ENCODE measurements at places on chromosomes 5 and 9.

DNA sequence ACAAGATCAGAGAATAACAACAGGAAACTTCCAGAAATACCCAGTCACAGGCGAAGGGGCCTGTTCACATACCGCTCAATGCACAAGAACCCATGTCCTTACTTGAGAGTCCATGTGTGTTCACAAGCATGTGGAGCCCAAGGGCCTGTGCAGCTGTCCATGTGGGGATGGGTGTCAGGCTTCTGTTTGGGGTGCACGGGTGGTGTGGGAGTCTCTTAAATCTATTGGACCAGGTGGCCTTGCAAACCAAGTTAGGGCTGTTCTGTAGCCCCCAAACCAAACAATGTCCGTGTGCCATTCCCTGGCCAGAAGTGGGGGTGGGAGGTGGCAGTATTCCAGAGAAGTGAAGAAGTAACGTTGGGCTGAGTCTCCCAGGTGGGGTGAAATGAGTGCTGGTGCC is 222.3 kb downstream of the PBX3 start:
- DNase-seq = no peak

GRCh38 chr5:16552666-16553343 is 64.0 kb downstream of the RETREG1 start:
- DNase-seq = no peak

DNA sequence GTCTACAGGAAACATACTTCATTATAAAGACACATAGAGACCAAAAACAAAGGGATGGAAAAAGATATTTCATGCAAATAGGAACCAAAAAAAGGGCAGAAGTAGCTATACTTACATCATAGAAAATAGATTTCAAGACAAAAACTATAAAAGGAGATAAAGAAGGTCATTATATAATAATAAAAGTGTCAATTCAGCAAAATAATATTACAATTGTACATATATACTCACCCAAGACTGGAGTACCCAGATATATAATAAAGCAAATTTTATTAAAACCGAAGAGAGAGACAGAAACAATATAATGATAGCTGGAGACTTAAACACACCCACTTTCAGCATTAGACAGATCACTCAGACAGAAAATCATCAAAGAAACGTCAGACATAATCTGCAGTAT is 546.3 kb downstream of the PRDM9 start:
- DNase-seq = no peak

- DNase-seq = no peak
These were observed 102.2 kb downstream of the PCSK5 start for GRCh38 chr9:75992482-75993206.

DNA sequence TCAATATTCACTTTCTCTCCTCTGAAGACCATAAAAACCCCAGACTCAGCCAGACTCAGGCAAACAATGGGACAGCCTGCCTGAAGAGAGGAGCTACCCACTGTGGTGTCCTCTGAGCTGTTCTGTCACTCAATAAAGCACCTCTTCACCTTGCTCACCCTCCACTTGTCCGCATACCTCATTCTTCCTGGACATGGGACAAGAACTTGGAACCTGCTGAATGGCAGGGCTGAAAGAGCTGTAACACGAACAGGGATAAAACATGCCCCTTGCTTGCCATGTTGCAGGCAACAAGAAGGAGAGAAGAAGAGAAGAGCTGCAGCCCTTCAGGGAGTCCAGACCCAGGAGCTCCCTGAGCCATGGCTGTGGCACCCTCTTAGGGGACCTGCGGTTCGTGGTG is 86.8 kb upstream of the SEMA6A start:
- DNase-seq = no peak

DNA sequence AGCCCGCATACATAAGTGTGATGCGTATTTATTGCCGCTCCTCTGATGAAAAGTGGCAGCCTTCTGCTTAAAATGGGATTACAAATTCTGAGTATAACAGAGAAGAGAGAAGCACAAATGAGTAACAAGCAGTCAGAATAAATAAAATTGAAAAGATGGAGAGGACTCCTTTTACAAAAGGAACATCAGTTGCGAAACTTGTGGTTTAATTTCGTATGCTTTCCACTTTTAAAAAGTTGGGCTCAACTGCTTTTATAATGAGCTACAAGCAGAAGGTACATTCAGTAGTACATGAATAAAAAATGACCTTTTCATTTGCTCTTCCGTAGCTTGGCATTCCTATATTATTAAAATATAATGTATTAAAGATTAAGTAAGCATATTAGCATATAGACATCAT is 320.0 kb downstream of the FBXL17 start:
- no peak for DNase-seq

- no peak for DNase-seq
These were observed 72.0 kb downstream of the SEMA6A start for GRCh38 chr5:116502616-116503015.

DNA sequence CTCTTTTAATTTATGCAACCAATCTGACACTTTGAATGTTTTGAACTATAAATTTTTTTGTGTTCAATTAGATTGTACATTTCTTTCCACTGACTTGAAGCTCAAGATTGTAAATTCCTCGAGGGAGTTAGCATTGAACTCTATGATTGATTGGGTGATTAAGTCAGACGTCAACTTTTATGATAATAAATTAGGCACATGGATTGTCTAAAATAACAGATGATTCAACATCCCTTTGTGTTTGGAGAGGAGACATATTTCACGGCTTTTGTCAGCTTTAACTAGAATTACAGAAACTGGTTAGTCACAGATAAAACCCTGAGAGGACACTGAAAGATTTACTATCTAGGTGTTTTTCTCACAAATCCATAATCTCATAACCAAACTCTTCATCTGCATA is 32.7 kb upstream of the TXNDC8 start:
- no peak for DNase-seq

- DNase-seq = no peak
These were observed 241.4 kb downstream of the ARHGAP26 start for GRCh38 chr5:143011585-143011984.

DNA sequence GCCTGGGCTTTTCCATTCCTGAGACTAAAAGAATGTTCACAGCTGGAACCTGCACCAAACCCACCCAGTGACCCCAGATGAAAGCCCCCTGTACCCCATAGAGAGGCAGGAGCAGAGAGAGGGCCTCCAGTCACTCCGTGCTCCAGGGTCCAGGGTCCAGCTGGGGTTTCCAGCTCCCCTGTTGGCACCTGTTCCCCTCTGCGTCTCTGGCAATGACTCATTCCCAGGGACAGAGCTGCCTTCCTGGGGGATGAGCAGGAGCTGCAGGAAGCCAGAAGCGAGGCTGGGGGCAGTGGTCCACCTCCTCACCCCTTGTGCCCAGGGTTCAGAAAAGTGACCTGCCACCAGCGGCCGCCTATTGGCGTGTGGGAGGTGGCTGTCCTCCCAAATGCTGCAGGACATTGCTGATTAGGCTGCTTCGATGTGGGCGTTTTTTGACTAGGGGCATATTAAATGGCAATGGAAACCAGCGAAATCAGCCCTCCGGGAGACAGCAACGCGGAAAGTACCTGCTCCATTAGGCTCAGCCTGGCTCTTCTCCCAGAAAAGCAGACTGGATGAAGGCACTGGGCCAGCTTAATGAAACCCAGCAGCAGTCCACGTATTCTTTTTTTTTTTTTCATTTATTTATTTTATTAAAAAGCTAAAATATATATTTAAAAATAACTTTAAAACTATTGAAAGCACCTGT is 97.4 kb downstream of the DAP start:
- no peak for DNase-seq

- no peak for DNase-seq
These were observed 113.3 kb upstream of the RAD23B start for GRCh38 chr9:107169796-107170195.

- no peak for DNase-seq
These were observed 92.4 kb downstream of the ARHGAP26 start for GRCh38 chr5:142862594-142862993.

DNA sequence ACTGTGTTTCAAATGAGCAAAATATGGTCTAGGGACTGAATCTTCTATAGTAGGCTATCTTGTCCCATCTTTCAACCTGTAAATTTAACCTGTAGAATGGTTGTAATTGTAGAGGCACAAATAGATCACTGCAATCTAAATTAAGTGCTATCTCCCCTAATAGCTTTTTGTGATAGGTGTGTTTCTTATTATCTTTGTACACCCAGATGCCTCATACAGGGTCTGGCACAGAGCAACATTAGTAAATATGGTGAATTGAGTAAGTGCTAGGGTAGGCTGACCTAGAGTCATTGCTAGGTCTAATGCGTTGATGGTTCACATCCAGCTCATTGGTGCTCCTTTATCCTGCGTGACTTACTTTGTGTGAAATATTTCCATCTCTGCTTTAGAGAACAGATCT is 100.6 kb downstream of the PBX3 start:
- DNase-seq = no peak

DNA sequence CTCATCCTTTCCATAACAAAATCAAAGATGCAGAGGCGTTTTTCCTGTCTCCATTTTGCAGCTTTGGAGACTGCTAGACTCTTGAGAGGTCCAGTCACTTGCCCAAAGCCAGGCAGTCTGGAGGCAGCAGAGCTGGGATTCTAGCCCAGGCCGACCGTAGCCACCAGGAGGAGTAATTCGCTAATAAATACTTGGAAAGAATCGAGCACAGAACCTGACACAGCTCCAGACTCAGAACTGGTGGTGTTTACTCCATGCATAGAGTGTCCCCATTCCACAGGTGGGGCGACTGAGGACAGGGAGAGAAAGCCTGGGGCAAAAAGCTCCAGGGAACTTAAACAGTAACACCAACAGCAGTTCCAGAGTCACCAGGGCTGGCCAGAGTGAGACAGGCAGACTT is 10.7 kb upstream of the CERCAM start:
- DNase-seq = no peak

- no peak for DNase-seq
These were observed 235.0 kb downstream of the ISL1 start for GRCh38 chr5:51618234-51618633.

GRCh38 chr9:95055334-95055850 is 262.1 kb downstream of the FANCC start:
- no peak for DNase-seq

DNA sequence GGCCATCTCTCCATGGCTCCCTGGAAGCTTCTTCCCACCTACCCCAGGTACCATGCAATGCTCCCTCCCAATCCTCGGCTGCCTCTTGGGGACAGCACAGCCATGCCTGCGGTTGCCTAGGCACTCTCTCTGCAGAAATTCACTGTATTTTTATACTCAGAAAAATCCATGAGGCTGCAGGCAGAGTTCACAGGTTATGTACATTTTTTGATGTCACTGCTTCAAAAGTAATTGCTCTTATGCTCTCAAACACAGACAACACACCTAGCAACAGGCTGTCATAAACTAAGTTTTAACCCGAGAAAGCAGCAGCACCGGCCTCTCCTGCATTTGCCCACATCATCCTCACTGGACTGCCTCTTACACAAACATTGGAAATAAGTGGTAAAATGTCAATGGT is 102.4 kb downstream of the AK8 start:
- no peak for DNase-seq

DNA sequence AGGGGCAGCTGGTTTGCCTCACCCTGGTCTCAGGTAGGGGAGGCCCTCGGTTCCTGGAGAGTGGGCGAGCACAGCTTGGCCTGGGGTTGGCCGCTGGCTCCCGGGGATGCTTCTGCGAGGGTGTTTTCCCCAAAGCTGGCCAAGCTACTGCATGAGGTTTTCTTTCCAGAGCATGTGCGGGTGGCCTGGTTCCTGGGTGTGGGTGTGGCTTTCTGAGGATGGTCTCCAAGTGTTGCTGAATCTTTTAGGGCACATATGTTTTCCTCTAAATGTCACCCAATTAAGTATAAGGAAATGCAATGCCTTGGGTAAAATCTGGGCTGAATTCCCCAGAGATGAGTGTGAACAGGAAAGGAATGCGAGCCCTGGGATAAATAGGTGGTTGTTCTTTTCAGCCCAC is 115.8 kb upstream of the ICE1 start:
- DNase-seq = no peak

- DNase-seq = no peak
These were observed 5.3 kb downstream of the KLF4 start for GRCh38 chr9:107484117-107484723.

- DNase-seq = no peak
These were observed 47.6 kb upstream of the PPP1R2B start for GRCh38 chr5:156802501-156802900.

- DNase-seq = no peak
These were observed 4.0 kb upstream of the GPSM1 start for GRCh38 chr9:136323371-136323789.

- DNase-seq = no peak
These were observed 47.9 kb upstream of the CHSY3 start for GRCh38 chr5:129856325-129856724.

DNA sequence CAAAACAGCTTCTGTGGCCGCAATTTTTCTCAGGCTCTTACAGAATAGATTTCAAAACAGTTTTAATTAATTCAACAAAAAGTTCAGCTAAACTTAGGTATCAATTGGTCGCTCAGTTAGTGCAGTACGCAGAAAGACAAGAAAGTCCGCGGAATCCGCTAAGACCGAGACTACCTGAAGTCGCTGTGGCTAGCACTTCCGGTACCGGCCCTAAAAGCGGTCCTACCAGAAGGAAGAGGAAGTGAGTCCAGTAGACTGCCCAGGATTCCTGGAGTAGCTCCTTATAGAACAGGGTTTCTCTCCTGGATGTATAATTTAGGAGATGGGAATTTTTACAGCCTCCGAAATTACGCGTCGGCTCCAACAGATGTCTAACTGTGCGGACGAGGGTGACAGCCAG is 16.6 kb upstream of the PCDHB2 start:
- DNase-seq = no peak

DNA sequence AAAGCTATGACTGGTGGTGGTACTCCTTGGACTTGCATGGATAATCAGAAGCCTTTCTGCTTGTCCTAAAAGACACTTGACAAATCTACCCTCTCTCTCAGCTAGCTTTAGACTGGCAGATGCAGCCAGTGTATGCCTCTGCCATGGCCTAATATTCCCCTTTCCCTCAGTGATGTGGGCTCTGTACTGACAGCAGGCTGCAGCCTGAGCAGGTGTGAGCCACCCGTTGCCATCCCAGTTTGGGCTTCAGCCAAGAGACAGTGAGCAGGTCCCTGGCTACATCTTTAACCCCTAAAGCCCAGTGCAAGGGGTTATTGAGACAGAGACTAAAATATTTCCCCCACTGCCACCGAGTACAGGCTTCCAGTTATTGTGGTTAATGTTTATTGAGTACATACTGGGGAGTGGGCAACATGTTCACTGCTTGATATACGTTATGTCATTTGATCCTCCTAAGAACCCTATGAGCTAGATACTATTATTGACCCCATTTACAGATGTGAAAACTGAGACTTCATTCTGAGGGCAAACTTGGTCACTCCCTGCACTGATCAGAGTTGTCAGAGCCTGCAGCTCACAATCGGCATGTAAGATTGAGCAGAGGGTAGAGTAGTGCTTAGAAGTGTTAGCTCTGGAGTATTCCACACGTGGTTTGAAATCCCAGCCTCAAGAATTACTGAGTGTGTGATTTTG is 254.2 kb downstream of the ARHGAP26 start:
- no peak for DNase-seq
